ENCODE measurements at places on chromosomes 13 and 19. TPM values are rescaled to one million over a fixed set of nuclear protein-coding genes. Genes with fewer than 3 reads are reported as not detected.
A peak's percentile ranks its signal among the peaks of the same experiment; 100 is the strongest.

- no peak for DNase-seq
These were observed 1.7 kb upstream of the SERTAD3 start for GRCh38 chr19:40445780-40446262.

Gene PHF11
- 21.5 TPM for polyA plus RNA-seq

Gene MYADM
- polyA plus RNA-seq, result 151 TPM

- DNase-seq, result no peak
These were observed 1.1 kb upstream of the KLK14 start for GRCh38 chr19:51083783-51084182.

Gene C13orf46
- 0.57 TPM for polyA plus RNA-seq

DNA sequence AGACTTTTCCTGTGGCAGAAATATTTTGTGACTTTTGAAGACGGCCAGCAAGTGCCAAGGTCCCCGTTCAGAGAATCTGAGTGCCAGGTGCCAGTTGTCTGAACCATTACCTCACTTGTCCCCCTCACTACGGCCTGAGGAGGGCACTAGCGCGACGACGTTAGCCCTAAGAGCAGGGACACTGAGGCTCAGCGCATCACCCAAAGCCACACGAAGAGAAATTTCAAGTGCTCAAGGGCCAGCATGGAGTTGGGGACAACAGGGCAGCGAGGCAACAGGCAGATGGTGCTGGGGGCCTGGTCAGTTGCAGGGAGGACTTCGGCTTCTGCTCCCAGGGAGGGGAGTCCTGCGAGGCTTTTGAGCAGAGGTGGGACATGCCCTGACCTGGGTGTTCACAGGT, 9.5 kb upstream of the TYK2 start:
- DNase-seq, result no peak

Gene MADCAM1
- polyA plus RNA-seq, result 7.4 TPM

DNA sequence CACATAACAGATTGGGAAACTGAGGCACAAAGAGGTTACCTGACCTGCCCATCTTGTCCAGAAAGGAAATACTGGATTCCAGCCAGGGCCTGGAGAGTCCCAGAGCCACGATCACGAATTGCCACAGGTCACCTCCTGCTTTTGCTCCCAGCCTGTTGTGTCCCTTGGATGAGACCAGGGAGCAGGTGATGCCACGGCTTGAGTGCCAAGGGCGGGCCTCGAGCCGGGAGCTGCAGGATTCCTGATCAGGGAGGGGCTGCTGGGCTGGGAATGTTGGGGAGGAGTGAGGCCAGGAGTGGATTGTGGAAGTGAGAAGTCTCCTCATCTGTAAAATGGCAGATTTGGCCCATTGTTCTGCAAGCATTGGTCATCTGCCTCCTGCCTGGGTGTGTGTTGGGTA, 29.4 kb downstream of the DNM2 start:
- no peak for DNase-seq

GRCh38 chr13:38854226-38854625, 136.4 kb downstream of the STOML3 start:
- no peak for DNase-seq

- no peak for DNase-seq
These were observed 654 bp downstream of the ZNF579 start for GRCh38 chr19:55579766-55580621.

DNA sequence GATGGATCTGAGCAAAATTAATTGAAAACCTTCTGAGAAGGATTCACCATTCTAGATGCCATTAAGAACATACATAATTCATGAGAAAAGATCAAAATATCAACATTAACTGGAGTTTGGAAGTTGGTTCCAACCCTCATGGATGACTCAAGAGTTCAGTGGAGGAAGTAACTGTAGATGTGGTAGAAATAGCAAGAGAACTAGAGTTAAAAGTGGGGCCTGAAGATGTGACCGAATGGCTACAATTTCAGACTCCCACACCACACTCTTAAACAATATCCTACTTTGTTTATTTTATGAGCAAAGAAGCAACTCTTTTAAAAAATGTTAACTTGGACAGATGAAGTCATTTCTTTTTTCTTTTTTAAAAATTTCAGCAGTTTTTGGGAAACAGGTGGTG, 354.3 kb downstream of the KLF12 start:
- DNase-seq, result no peak

Gene COQ8B
- polyA plus RNA-seq, result 18.7 TPM

DNA sequence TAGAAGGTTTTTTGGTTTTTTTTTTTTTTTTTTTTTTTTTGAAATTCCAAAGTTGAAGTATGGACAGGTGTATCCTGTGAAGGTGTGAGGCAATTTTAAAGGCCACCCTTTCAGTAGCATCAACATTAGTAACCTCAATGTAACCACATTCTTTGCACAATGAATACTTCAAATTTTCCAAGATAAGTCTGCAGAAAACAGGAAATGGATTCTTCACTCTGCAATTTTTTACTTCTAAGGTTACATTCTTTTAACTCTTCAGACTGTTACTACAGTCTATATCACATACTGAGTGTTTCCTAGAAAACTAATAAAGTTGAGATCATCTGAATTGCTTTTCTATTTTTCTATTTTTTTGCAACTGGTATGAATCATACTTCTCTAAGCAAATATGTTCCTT, 569.0 kb upstream of the GPC6 start:
- DNase-seq, result no peak

Gene ZNF560
- polyA plus RNA-seq, result 0.09 TPM

Gene KLHL1
- not detected for polyA plus RNA-seq

Gene PODNL1
- 0.75 TPM for polyA plus RNA-seq

Gene LILRA6
- polyA plus RNA-seq, result 1.2 TPM

- no peak for DNase-seq
These were observed 9.2 kb upstream of the MPHOSPH8 start for GRCh38 chr13:19624265-19624664.

DNA sequence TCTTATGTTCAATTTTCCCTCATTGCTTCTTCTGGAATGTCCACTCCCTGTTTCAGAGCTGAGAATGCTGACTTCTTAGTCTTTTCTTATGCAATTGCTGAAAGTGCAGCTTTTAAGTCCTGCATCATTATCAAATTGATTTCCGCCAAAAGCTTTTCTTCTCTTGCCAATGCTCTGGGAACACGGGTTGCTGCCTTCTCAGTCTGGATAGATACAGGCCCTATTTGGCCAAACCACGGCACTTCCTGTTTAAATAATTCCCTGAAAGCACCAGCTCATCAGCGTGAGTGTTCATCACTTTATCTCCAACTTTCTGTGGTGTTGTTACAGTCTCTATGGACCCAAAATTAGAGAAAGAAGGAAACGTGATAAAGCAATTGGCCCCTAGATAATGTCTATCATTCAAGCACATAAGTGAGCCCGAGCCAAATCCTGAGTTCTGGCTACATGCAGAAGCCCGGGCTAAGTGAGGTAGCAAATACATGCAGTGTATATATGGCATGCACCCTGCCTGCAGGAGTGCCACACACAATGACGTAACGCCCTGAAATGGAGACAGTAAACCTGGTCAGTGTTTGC, 85.7 kb downstream of the CYSLTR2 start:
- DNase-seq, result no peak

Gene PTGIR
- polyA plus RNA-seq, result 3.5 TPM

DNA sequence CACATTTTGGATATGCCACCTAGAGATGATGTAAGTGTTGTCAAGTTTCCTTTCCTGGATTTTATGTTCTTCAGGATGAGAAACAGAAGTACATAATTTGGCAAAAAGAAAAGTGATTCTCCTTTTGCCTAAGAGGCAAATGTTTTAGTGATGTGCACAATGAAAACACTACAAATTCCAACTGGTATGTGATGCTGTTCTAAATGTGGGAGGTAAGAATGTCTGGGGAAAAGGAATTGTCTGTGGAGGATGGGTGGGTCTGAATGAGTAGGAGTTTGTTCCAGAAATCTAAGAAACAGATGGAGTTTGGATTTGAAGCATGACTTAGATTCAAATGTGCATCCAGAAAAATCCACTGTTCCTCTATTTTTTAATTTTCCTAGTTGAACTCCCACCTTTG, 473.6 kb upstream of the SPRY2 start:
- DNase-seq, result peak; percentile 67

- DNase-seq, result no peak
These were observed 244.8 kb downstream of the TSHZ3 start for GRCh38 chr19:31104451-31104850.

Gene PDX1
- not detected for polyA plus RNA-seq

- DNase-seq, result no peak
These were observed 561 bp upstream of the GJA3 start for GRCh38 chr13:20161275-20161950.

DNA sequence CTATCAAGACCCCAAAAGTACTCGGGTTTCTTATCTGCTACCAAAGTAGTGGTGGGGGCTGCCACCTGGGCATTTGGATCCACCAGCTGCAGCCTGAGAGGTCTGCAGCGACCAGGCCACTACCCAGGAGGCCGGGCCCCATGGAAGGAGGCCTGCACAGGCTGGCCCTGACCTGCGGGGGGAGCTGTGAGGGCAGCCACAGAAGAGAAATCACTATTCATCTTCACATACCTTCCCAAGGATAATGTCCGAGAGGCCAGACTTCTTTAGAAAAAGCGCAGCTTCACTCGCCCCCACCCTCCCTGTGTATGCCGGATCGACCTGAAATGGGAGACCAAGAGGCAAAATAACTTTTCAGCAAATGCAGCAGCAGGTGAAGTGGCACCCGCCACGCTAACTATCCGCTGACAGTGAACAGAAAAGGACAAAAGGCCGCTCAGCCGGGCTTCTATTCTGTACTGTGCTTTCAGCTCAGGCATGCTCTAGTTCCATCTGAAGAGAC, 30.1 kb downstream of the EPS15L1 start:
- DNase-seq, result no peak

DNA sequence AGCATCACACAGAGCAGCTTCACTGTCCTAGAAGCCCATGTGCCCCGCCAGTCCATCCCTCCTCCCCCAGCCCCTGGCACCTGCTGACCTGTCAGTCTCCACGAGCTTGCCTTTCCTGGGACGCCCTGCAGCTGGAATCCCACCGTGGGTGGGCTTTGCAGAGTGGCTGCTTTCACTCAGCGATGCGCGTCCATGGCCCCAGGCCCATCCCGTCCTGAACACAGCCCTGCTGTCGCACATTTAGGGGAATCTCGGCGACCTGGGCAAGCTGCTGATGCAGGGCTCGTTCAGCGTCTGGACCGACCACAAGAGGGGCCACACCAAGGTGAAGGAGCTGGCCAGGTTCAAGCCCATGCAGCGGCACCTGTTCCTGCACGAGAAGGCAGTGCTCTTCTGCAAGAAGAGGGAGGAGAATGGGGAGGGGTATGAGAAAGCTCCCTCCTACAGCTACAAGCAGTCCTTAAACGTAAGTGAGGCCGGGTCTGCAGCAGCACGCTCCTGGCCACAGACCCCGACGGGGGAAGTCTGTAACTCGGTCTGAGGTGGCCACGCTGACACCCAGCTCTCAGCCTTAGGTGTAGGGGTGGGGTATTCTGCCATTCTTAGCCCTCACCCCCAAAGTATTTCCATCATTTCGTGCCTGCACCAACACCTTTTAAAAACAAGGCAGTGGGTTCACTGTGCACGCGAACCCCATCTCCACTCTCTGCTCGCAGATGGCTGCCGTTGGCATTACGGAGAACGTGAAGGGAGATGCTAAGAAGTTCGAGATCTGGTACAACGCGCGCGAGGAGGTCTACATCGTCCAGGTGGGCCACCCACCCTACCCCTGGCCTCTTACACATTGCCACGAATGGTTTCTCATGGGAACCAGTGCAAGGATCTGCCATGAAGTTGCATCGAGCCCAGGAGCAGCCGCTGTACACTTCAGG, 18.3 kb upstream of the F7 start:
- DNase-seq, result no peak

DNA sequence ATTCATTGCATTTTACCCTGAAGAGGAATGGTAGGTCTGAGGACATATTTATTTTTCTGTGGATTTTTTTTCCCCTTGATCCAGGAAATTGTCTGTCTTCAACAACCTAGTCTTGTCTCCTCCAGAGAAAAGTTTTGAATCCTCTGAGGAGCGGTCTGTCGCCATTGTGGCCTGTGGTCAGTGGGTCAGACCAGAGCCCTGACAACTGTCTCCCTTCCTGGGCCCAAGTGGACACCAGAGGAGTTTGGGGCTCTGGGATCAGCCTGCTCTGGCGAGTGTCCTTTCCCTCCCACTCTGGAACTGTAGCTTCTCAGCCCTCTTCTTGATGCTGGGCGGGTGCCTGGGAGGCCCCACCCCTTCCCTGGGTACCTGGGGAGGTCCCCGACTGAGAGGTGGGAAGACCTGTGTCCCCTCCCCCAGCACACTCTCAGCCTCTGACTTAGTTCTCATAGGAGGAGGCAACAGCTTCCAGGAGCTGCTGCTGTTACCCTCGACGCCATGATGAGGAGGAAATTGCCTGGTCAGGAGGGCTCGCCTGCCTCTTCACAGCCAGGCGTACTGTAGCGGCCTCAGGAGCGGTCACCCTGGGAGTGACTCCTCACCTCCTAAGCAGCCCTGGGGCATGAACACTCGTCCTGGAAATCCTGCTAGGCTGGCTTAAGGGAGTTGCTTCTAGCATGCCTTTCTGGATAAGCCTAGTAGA, 110.3 kb downstream of the GGACT start:
- no peak for DNase-seq

DNA sequence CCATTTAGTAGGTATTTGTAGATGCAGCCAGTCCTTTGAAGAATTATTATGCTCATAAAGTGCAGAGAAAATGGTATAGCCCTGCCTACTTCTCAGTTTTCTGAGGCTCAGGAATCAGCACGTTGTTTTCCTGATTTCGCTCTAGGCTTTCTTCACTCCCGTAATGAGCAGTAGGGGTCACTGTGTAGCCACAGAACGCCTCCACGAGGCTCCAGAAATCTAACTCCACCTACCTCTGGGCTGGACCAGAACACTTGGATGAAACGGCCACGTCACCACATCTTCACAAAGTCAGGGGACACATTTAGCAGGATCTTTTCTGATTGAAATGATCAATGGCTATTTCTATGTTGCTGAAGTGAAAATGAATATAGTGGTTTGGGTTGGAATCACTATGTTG, 49.8 kb upstream of the GTF3A start:
- peak; percentile 47 for DNase-seq

DNA sequence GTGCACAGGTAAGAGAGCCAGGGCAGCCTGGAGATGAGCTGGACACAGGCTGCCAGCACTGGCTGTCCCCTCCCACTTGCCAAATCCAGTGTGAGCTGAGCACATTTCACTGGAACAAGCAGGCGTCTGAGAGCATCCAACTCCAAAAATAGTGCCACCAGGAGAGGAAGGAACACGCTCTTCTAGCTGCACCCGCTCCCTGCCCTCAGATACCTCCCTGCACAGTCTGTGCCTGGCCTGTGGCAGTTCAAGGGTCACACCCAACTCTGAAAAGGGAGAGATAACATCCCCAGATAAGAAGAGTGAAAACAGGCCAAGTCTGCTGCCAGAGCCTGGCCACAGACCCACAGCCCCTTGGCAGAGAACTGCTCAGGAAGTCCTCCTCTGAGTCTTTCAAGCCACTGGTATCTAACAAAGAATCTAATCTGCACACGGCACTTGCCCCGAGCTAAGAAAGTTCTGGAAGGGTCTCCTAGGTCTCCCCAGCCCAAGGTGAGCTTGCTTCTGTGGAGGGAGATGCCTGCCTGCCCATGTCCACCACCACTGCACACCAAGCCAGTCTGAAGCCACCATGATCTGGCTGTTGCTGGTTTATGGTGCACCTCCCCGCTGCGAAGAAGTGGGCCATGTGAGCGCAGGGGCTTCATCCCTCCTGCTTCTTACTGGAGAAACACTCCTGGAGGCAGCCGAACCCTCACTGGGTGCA, 14.7 kb downstream of the ELL start:
- no peak for DNase-seq

Gene RPS28
- polyA plus RNA-seq, result 697 TPM

GRCh38 chr19:50835785-50836542, 2.6 kb upstream of the KLK15 start:
- no peak for DNase-seq

All from forelimb muscle (tissue), 1 donor.